ENCODE measurements at places on chromosomes 11 and 22. TPM values are rescaled to one million over a fixed set of nuclear protein-coding genes. Genes with fewer than 3 reads are reported as not detected.

- peak; percentile 45 for DNase-seq
Observed at GRCh38 chr11:95364324-95365295, 133.6 kb upstream of the SESN3 start.

The GRK3 gene
- 1.6 TPM for total RNA-seq

- DNase-seq: no peak
Observed at GRCh38 chr11:1757861-1758610, 5.7 kb downstream of the CTSD start.

The HSPB2 gene
- total RNA-seq: 3.3 TPM

All from fibroblast of the aortic adventitia (primary cell).